CD4-positive, alpha-beta memory T cell (primary cell): ENCODE measurements at places on chromosomes 5 and 9.

GRCh38 chr9:93133681-93134014, 403 bp downstream of the NINJ1 start:
- peak; percentile 40 for DNase-seq

- no peak for DNase-seq
Measured at GRCh38 chr5:74130155-74130897, 504.3 kb downstream of the ARHGEF28 start.

GRCh38 chr5:96565582-96566265, 96.5 kb upstream of the CAST start:
- DNase-seq = no peak

- no peak for DNase-seq
Measured at GRCh38 chr9:87497604-87498045, at the start of gene DAPK1. Gene DAPK1, plus strand, starts transcription at chr9:87497867. Its CDS starts 1,211 bp downstream, at chr9:87499078.

DNA sequence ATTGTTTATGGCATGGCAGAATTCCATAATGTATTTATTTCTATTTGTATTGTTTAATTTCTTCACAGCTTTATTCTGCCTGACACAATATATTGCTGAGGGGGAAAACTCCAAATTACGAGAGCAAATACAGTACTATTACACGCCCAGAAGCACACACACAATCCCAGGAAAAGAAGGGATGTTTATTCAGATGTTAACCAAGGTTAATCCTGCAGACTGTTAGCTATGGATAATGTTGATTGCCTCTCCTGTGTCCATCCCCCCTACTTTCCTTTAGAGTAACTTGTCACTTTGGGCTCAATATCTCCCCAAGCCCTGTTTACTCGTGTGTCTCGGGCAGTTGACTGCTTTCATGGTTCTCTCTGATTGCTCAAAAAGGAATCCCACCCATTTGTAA, 84.2 kb upstream of the ERCC6L2 start:
- no peak for DNase-seq
